ENCODE measurements at places on chromosomes 2 and 18.

GRCh38 chr2:118974103-118974993, 32.4 kb downstream of the MARCO start:
- DNase-seq: no peak

GRCh38 chr2:59312029-59312428, 1070.9 kb upstream of the FANCL start:
- DNase-seq: no peak

- DNase-seq: no peak
Observed at GRCh38 chr2:235390108-235390815, 103.6 kb upstream of the AGAP1 start.

- no peak for DNase-seq
Observed at GRCh38 chr18:57826252-57826651, 23.1 kb upstream of the ATP8B1 start.

DNA sequence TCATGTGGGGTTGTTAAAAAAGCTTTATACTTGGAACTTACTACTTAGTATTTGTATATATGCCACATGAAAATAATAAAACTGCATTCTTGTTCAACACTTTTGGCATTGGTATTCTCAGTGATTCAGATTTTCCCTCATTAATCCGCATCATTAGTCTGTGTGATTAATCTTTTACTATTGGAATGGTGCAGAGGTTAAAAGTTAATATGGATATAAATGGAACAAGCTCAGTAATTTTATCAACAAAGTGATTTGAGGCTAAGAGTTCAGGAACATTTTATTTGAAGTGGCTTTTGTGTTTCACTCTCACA, 45.4 kb upstream of the REG3G start:
- DNase-seq: no peak

DNA sequence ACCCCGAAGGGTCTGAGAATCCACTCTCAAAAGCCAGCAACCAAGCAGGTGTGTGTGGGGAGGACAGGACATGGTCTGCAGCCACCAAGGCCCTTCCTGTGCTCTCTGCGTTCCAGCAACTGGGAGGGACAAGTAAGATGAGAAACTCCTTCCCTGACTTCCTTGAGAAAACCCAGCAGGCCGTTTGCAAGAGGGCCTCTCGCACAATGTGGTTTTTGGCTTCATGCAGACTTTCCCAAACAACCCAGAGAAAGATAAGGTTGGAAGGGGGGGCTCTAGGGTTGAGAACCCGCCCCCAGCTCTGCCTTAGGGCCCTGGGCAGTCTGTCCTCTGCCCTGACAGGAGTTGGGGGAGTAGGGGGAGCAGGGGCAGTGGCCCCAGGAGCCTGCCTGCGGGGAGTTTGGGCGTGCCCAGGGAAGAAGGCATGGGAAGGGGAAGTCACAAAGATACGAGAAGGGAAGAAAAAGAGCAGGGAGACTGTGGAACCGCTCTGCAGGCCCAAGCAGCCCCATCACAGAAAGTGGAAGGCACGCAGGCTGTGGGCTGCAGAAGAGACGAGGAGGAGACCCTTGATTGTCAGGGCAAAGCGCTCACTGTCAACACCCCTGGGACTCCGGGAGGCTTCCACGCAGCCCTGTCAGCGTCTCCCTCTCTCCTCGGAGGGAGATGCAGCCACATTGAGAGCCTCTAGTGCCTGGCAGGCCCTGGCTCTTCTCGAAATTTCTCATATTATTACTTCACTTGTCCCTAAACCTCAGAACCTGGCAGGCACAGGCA, 99.8 kb downstream of the SMAD7 start:
- DNase-seq: no peak

GRCh38 chr2:193331676-193332075, 1136.9 kb upstream of the TMEFF2 start:
- no peak for DNase-seq

GRCh38 chr18:9711361-9712129, 3.4 kb downstream of the RAB31 start:
- DNase-seq: no peak

- DNase-seq: no peak
Observed at GRCh38 chr2:119819846-119820245, 60.1 kb downstream of the PTPN4 start.

GRCh38 chr18:63175264-63175663, 144.3 kb downstream of the BCL2 start:
- no peak for DNase-seq

GRCh38 chr2:219642069-219642454, 14.6 kb downstream of the SLC4A3 start:
- no peak for DNase-seq

GRCh38 chr2:15364561-15364960, 196.6 kb downstream of the NBAS start:
- no peak for DNase-seq

DNA sequence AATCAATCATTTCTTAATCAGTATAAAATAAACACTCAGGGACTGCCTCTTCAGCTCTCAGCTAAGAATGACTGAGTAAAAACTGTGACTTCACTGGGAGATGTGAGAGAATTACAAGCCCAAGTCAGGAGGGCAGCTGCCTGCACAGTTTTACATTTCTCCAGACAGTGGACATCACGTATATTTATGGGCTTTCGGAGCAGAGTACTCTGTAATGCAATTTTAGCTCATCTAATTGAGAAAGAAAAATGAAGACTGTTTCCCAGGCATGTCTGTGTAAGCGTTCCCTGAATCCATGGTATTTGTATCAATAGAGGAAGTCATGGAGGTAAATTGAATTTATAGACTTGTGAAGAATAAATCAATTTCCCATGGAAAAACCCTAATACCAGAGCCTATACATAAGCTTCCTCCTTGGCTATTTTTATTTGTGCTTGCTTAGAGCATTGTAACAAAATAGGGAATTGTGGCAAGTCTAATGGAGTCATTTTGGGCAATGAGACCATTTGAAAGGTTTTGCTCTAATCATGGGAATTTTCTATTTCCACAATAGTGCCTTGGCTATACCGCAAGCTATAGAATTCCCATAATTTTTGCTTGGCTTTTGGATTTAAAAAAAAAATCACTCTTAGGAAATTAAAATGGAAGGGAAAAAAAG, 87.2 kb downstream of the SLC5A7 start:
- DNase-seq: no peak

- no peak for DNase-seq
Observed at GRCh38 chr2:194203898-194204297, 1453.1 kb upstream of the SLC39A10 start.

DNA sequence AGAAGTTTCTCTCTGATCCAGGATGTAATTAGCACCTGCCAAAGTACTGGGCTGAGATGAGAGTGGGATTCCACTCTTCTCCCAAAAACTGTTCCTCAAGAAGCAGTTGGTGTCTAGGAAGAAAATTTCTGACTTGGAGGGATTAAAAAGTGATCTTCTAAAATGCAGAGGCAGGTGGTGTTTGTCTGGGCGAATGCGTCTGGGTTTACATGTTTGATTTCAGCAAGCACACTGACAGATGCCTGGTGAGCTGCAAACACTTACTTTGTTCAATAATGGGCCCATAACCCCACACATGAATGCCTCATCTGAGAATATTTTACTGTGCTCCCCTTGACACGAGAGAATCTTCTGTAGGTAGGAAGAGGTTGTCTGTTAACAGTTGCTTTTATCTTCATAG, 24.3 kb upstream of the KCNF1 start:
- DNase-seq: no peak

GRCh38 chr2:96175951-96176350, 30.7 kb upstream of the DUSP2 start:
- DNase-seq: no peak

DNA sequence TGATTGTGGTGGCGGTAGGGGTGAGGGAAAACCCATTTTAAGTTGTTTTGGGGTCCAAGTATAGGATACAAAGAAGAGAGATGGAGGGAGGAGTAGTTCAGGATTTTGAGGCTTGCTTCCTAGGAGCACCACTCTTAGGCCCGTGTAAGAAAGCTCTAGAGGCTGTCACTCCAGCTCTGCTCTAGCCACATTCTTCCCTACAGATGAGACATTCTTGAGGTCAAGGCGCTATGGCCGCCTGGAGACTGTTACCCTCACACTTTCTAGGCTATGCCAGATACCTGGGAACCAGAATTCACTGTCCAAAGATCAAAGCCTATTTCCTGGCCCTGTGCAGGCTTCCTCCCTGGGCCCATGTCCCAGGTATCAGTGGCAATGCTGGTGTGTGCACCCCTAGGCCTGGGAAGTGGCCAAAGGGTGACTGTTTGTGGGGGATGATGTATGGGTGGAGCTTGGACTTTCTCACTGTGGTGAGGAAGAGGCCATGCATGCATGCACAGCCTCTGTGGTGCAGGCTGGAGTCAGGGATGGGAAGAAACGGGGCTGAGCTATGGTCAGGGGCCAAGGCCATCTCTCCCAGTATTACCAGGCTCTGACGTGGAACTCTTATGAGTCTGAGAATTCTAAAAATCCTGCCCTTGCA, 7.0 kb upstream of the TTL start:
- no peak for DNase-seq

- DNase-seq: no peak
Observed at GRCh38 chr2:74743039-74743438, 89.0 kb downstream of the SEMA4F start.

GRCh38 chr2:156459720-156460119, 23.5 kb downstream of the GPD2 start:
- no peak for DNase-seq

GRCh38 chr2:140601342-140601741, 1529.5 kb downstream of the LRP1B start:
- no peak for DNase-seq

- no peak for DNase-seq
Observed at GRCh38 chr2:95348609-95349567, 51.7 kb downstream of the KCNIP3 start.

DNA sequence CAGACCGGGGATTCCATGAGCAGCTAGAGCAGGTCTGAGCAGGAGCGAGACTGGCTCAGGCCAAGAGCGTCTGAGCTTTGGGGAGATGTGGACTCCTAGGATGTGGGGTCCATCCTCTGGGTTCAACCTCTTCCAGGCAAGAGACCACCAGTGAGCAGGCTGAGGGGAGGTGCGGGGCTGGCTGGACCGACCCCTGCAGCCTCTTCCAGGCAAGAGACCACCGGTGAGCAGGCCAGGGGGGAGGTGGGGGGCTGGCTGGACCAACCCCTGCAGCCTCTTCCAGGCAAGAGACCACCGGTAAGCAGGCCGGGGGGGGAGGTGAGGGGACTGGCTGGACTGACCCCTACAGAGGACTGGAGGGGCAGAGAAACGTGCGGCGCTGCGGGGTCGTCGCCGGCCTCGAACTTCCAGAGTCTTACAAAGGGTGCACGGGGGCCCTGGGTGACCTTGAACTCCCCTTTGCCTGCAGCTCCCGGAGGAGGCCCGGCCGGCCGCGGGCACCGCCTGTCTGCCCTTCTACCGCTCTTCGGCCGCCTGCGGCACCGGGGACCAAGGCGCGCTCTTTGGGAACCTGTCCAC, 63.4 kb downstream of the TPO start:
- DNase-seq: no peak

DNA sequence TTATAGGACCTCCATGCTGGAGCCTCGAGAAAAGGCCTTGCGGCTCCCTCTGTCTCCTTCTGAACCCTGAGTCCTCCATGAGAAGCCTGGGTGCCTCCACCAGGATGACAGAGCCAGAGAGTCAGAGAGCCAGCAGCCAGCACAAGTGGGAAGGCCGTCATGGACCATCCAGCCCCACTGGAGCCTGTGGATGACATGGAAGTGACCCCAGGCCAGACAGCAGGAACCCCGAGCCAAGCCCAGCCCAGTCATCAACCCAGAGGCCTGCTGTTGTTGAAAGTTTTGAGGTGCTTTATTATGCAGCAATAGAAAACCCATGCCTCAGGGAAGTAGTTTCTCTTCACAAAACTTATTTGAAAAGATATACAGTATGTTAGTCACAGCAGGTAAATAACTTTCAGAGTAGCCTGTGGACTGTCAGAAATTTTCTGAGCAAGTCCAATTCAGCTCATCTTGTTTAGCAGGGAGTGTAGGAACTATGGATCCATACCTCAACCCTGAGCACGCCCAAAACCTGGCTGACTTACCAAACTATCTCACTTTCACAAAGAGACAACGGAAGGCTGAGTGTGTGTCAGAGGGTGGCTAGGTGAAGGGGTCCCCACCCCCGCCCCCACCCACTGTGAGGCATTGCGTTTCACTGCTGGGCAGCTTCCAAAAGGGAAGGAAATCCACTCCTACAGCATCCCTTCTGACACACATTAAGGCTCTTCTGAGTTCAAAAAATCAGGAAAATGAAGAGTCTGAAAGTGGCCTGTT, 79.9 kb upstream of the NDUFV2 start:
- no peak for DNase-seq

DNA sequence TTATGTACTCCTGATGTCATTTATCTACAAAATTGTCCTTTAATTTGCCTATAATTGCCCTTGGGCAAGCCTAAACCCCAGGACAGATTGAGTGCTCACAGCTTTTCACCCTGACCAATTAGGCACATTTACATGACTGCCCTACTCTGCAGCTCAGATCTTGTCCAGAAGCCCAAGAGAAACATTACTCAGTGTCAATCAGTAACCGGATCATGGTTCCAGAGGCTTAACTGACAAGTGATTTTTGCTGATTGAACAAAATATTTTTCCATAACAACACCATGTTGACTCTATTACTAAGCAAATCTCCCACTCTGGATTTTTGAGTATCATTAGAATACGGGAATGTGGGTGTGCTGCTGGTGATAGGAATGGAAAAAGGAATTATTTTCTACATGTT, 465.4 kb upstream of the TNP1 start:
- no peak for DNase-seq

Measured in stimulated activated CD8-positive, alpha-beta memory T cell treated with anti-CD3 and anti-CD28 coated beads, Interleukin-4, amount 100 ng/mL, for 1 hour (primary cell).